Activated CD8-positive, alpha-beta memory T cell treated with anti-CD3 and anti-CD28 coated beads, Interleukin-2, amount 10 ng/mL, durations not matched to agents 7 days and 5 days (primary cell): ENCODE measurements at places on chromosomes 16 and 17. TPM values are rescaled to one million over a fixed set of nuclear protein-coding genes. Genes with fewer than 3 reads are reported as not detected.

- no peak for DNase-seq
These were observed 17.0 kb upstream of the RAB11FIP4 start for GRCh38 chr17:31374503-31374902.

DNA sequence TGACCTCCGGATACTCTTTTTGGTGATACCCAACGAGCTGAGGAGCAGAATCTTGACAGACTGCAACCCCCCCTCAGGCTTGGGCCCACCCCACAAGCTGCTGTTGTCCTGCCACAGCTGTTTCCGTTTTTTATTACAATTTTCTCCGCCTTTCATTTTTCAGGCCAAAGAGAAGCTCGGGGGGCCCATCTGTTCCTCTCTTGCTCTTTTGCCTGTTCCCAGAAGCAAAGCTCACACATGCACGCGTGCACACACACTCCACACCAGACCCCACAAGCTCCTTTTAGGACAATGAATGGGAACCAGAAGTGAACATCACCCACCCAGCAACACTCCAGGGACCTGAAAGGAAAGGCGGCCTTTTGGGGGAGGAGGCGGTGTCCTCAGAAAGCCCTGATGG lies 16.3 kb downstream of the SOX9 start:
- DNase-seq, result no peak

- DNase-seq, result peak; percentile 64
These were observed at the start of gene ABR for GRCh38 chr17:1179818-1180742. TSS of gene ABR (minus strand) at chr17:1179981. CDS start at chr17:1179727, 254 bp downstream.

GRCh38 chr17:3613124-3613523 lies 3.9 kb upstream of the TRPV1 start:
- no peak for DNase-seq

- no peak for DNase-seq
These were observed 1.1 kb upstream of the STAT5B start for GRCh38 chr17:42277342-42277712.

- DNase-seq, result peak; percentile 87
These were observed at the start of gene CHRNE for GRCh38 chr17:4903051-4903818. TSS of gene CHRNE (minus strand) at chr17:4903098. CDS start at chr17:4903063, 35 bp downstream.

GRCh38 chr17:7192271-7192937 lies 13.2 kb upstream of the ASGR1 start:
- DNase-seq, result no peak

DNA sequence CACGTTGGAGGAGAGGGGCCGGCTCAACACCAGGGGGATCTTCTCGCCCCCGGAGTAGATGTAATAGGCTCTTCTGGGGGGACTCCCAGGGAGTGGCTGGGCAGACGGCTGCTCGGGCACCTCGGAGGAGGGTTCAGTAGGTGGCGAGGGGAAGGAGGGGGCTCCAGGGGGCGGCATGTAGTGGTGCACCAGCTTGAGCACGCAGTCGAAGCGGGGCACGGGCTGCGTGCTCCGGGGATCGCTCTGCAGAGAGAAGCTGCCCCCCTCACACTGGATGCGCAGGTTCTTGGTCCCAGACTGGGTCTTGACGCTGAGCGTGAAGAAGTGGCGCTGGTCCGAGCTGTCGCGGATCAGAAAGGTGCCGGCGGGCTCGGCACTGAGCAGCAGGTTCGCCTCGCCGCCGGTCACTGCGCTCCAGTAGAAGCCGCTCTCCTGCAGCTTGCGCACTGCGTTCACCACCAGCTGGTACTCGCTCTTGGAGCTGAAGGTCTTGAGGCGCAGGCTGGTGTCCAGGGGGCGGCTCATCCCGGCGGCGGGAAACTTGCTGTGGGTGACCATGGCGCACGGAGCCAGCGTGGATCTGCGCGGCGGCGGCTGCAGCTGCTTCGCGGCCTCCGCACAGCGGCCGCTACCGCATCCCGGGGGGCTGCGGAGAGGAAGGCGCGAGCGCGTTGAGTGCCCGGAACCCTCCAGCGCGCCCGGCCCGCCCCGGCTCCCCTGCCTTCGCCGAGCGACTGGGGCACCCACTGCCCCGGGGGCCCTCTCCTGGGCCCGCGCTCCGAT lies 1.1 kb downstream of the SOCS3 start:
- DNase-seq, result peak; percentile 60

DNA sequence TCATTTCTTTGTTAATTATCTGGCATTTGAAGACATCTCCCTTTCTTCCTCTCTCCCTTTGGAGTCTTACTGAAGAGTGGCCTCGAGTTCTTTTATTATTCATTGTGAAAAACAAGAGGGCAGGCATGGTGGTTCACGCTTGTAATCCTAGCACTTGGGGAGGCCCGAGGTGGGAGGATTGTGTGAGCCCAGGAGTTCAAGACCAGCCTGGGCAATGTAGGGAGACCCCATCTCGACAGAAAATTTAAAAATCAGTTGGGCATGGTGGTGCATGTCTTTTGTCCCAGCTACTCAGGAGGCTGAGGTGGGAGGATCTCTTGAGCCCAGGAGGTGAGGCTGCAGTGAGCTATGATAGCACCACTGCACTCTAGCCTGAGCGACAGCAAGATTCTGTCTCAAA lies 20.1 kb downstream of the BPTF start:
- DNase-seq, result no peak

DNA sequence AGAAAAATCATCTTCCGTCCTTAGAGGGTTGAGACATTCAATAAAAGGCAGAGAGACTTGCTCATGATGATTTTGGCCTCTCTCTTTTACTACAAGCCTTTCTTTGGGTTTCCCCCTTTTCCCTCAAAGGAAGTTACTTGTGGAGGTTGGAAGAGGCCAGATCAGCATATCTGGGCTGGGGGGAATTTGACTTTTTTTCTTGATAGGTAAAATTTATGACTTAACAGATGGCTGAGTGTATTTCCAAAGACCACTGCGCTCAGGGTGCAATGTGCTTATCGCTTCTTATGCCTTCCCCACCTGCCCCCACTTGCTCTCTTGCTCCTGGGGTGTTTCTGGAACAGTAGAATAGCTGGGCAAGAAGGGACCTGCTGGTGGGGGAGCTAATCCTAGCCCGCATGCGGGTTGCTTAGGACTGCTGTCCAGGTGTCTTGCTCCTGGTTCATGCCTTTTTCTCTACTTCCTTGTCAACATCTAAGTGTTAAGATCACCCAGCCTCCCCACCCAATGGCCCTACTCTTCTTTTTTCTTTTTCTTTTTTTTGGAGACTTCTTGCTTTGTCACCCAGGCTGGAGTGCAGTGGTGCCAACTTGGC lies 131.9 kb downstream of the MSI2 start:
- DNase-seq, result no peak

- DNase-seq, result peak; percentile 63
These were observed 42.0 kb downstream of the MGAT5B start for GRCh38 chr17:76909971-76910760.

DNA sequence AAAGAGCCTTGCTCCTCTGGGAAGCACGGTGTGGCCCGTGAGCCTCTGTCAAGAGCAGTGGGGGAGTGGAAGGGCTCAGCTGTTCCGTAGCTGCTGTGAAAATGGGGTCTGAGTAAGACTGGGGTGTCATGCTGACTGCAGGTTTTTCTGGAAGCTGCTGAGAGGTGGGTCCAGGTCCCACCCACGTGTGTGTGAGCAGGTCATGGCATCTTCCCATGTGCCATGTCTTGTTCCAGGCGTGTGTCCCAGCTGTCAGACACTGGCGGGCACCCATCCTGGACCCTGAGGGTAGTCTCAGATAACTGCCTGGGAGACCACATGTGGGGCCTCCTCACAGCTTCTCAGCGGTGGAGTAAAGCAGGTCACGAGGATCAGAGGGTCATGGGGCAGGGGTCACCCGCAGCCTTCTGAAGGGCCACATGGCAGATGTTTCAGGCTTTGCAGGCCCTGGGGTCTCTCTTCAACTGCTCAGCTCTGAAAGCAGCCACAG lies 92.9 kb downstream of the NPIPB11 start:
- DNase-seq, result no peak

- DNase-seq, result peak; percentile 45
These were observed 26.1 kb upstream of the MLKL start for GRCh38 chr16:74726716-74727115.

DNA sequence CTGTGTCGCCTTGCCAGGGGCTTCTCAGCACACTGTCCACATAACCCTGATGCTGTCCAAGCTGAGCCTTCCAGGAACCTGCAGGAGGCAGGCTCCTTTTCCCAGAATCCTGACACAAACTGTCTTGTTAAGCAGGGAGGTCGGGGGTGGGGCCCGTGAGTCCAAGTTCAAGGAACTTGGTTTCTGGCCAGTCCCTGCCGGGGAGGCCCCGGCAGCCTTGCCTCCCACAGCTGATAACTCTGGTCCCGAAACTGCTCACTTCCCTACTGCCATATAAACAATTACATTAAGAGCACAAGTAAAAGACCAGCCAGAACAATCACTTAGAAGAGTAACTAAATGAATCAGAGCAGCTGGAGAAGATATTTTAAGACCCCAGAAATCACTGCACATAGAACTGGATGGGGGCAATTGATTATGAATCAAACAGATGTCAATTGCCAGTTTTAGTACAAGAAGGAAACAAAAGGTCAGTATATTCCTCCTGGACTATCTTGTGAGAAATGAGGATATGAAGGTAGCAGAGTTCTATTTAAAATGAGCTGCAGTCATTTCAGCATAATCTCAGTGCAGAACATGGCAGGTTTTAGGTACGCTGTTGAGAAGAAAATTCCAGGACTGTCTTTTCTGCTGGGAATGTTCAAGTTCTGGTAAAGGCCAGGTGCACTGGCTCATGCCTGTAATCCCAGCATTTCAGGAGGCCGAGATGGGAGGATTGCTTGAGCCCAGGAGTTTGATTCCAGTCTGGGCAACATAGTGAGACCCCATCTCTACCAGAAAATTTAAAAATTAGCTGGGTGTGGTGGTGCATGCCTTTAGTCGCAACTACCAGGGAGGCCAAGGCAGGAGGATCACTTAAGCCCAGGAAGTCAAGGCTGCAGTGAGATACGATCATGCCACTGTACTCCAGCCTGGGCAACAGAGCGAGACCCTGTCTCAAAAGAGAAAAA lies 169.8 kb downstream of the PITPNC1 start:
- no peak for DNase-seq

DNA sequence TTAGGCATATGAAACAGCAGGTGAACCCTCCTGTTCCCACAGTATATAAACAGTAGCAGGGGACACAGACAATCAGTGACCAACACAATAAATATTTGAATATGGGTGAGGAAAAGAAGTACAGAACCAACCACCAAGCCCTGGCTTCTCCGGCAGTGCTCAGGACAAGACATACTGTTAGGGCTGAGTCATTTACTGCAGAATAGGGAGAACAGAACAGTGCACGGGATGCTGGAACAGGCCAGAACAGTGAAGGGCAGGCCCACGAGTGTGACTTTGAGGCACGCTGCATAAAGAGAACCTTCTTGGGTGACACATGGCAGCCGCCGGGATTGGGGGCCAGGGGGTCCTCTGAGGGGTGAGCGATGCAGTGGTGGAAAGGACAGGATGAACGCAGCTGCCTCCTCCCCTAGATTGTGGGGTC lies 160.4 kb downstream of the CMIP start:
- no peak for DNase-seq

DNA sequence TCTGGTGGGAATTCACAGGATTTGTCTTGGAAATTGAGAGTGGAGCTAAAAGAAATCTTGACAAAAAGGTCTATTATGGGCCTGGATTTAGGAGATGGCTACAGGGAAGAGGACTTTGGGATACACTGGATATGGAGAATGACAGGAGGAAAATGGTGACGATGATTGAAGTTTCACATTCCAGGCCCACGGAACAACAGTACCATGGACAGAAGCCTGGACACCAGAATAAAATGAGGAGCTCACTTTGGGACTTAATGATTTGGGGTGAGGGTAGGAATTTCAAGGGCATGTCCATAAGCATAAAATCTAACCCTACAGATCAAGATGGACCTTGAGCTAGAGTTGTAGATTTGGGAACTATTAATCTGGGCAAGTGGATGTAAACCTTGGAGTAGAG lies 47.8 kb upstream of the DNAH9 start:
- DNase-seq, result no peak

GRCh38 chr16:87531418-87531817 lies 38.6 kb upstream of the ZCCHC14 start:
- no peak for DNase-seq

- DNase-seq, result peak; percentile 55
These were observed 73.1 kb upstream of the TANC2 start for GRCh38 chr17:62892870-62893338.

DNA sequence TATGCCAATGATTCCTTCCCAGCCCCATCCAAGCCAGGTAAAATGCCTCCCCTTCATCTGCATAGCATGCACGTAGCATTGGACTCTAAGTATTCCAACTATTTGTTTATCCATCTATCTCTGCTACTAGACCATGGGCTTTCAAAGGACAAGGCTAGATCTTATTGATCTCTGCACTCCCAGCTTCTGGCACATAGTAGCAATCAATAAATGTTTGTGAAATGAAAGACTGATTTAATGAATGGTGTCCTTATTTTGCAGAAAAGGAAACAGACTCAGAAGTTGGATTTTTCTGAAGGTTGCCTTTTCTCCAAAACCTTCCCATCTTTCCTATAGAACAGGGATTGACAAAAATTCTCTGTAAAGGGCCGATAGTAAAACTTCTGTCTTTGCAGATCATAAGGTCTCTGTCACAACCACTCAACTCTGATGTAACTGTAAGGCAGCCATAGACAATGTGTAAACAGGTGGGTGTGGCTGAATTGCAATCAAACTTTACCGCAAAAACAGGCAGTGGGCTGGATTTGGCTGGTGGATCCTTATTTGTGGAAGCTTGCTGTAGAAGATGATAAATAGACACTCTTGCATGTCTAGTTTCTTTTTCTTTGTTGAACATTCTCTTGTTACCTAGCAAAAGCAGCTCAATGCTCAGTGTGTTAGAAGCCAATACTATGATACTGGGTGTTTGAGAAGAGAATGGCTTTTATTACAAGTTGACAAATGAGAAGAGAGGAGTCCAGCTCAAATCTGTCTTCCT lies 7.6 kb upstream of the CMTR2 start:
- no peak for DNase-seq

DNA sequence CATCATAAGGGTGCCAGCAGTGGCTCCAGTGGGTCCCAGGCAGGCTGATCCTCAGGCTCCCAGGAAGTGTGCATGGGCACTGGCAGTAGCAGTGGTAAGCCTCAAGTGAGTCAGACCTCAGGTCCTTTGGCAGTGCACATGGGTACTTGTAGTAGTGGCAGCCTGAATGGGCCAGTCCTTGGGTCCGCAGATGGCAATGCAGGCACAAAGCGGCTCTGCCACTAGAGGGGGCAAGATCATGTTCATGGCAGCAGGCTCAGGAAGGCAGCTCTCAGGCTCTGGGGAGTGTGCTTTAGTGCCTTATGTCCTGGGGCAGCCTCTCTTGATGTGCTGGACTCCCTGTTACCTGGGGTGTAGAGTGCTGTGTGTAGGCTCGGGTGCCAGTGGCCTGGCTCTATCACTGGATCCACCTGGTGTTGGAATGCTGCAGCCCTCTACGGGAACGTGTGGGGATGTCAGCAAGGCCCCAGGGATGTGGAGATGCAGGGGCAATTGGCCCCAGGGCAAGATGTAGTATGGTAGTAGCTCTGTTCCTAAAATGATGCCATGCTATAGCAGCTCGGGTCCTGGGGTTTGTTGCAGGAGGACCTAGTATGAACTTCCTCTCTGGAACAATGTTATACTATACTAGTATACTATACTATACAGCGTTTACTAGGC lies 11.0 kb downstream of the ACSM3 start:
- peak; percentile 81 for DNase-seq

GRCh38 chr16:53737552-53737951 lies 33.6 kb downstream of the FTO start:
- DNase-seq, result no peak

Gene SCARF1
- 2.0 TPM for total RNA-seq

Gene NPLOC4
- 124 TPM for total RNA-seq

Gene COTL1
- total RNA-seq, result 1,052 TPM

Gene COPS3
- 93.9 TPM for total RNA-seq

Gene CIBAR2
- total RNA-seq, result not detected

Gene MMP28
- not detected for total RNA-seq

Gene MYH1
- total RNA-seq, result not detected

Gene KCNG4
- total RNA-seq, result not detected

Gene TEDC2
- total RNA-seq, result 24.9 TPM

Gene KRT222
- not detected for total RNA-seq
